ENCODE measurements at places on chromosomes 5 and 9.

GRCh38 chr5:54590824-54591223 lies 73.3 kb downstream of the SNX18 start:
- no peak for DNase-seq

- no peak for DNase-seq
These were observed 36.9 kb upstream of the ADAMTS16 start for GRCh38 chr5:5103245-5103644.

- no peak for DNase-seq
These were observed 68.1 kb upstream of the TAS2R1 start for GRCh38 chr5:9698125-9698826.

DNA sequence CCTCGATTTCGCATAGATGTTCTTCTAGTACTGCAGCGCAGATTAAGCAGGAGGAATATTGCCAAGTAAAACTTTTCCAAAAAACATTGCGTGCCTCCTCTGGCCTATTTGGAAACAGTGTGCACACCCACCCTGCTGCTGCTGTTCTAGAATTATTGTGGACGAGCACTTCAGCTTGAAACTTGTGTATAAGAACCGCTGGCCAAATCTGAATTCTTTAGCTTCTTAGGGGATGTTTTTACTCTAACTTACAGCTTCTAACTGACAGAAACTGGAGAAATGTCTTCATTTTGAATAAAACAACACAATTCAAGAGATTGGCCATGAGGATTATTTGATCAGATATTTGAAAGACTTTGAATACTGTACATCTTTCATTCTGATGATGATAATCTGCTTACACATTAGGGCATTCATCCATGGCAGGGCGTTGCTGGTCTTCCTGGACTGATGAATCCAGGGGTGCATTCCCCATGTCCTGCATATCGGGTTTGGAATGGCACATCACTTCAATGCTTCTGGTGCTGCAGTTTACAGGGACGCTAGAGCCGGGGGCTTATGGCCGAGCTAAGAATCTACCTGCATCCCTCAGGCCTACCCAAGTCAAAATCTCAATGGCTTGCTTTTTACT lies 6.5 kb downstream of the ADAMTS16 start:
- DNase-seq = no peak

GRCh38 chr9:130894546-130894945 lies 2.1 kb downstream of the QRFP start:
- no peak for DNase-seq

GRCh38 chr9:101409079-101409477 lies 10.4 kb downstream of the ZNF189 start:
- no peak for DNase-seq

DNA sequence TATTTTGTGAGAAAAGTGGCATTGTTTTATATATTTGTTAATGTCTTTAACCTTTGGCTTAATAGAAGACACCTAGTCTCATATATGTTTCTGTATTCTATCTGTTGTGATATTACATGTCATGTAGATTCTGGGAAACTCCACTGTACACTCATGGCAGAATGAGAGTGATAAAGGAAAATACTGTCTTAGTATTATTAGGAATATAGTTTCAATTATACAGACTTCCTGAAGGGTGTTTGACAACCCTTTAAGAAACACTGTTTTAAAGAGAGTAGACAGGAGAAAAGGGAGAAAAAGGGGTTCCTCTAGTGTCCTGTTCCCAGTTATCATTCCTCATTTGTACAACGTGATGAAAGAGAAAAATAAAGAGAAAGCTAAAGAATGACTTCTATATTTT lies 42.1 kb upstream of the SPEF2 start:
- DNase-seq = no peak

DNA sequence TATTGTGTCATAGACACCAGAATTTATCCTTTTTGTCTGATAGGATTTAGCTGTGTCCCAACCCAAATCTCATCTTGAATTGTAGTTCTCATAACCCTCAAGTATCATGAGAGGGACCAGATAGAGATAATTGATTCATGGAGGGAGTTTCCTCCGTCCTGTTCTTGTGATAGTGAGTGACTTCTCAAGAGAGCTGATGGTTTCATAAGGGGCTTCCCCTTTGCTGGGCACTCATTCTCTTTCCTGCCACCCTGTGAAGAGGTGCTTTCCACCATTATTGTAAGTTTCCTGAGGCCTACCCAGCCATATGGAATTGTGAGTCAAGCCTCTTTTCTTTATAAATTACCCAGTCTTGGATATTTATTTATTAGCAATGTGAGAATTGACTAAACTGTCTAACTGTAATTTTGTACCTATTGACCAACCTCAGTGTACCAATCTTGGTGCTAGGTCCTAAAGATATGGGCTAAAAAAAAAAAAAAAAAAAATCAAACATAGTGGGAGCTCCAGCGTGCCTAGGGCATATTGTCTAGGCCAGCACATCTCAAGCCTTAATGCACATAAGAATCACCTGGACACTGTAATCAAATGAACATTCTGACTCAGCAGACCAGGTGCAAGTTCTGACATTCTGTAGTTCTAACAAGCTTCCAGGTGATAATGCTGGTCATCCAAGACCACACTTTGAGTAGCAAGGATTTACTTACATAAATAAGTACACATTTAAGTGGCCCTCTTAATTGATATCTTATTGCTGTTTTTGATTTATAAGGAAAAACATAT lies 30.5 kb downstream of the ST8SIA4 start:
- no peak for DNase-seq

GRCh38 chr9:107948086-107948485 lies 458.5 kb upstream of the KLF4 start:
- DNase-seq = no peak

DNA sequence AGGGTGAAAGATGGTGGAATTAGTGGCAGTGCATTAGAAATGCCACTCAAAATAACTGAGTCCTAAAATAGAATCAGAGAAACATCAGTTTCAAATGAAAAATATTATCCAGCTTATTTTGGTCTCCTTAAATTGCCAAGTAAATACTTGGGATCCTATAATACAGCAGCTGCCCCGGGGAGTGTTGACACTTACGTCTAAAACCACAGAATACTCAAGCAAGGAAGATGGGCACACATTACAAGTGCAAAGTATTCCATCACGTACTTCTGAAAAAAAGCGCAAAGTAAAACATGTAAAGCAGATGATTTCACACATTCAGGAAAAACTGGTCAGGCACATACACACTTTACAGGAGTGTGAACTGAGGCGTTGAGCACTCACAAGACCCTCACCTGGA lies 2.4 kb upstream of the ARHGEF37 start:
- DNase-seq = no peak

DNA sequence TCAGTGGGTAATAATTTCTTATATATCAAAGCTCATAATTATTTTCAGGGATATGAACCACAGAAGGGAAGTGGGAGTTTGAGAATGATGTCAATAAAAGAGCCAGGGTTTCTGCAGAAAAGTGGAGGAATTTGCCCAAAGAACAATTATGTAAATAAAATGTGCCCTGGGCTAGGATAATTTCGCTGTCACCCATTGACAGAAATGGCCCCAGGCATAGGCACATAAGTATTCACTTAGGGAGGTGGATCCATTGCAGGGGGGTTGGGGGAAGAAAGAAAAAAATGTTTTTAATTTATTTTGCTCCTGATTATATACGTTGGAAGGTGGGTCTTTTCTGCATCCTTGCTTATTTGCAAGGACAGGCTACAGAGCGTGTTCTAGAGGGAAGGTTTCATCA lies 135.1 kb upstream of the IRX2 start:
- DNase-seq = no peak

DNA sequence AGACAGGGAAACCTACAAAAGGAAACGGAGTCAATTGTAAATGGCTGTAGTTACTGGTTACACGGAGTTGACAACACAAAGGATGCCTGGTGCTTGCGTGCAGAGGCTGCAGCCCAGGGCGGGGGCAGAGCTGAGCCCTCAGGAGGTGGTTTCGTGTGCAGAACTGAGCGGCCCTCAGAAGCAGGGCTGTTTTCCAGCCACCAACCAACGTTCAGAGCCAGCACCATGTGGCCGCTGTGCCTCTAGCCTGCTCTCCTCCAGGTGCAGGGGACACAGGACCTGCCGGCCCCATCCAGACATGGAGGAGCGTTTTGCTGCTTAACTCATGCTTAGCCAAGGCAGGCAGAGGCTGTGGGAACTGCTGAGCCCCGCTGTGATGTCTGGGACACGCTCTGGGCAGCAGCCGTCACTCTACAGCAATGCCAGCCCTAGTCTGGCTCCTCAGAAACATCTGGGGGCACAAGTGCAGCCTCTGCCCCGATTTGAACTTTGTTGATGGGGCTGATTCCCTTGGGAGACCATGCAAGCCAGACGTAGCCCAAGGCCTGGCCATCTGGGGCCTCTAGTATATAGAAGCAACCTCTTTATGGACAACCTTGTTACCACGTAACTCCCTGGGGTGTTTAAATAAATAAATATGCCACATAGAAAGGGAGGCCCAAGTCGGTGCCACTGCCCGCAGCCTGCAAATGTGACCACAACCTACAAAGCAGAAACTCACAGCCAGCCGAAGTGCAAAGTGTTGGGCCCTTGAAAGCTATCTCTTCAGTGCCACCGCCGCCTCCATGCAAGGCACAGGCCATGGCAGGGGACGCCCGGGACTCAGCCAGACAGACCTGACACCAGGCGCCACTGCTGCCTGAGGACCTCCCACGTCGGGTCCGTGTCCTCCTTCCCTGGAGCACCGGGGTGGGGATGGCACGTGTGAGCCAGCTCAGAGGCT lies 42.1 kb downstream of the NKD2 start:
- DNase-seq = no peak

- no peak for DNase-seq
These were observed 75.7 kb downstream of the PTCH1 start for GRCh38 chr9:95441081-95441480.

DNA sequence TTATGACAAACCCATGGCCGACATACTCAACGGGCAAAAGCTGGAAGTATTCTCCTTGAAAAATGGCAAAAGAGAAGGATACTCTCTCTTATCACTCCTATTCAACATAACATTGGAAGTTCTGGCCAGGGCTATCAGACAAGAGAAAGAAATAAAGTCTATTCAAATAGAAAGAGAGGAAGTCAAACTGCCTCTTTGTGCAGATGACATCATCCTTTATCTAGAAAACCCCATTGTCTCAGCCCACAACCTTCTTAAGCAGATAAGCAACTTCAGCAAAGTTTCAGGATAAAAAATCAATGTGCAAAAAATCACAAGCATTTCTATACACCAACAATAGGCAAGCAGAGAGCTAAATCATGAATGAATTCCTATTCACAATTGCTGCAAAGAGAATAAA lies 1799.9 kb upstream of the ACO1 start:
- no peak for DNase-seq

- no peak for DNase-seq
These were observed 38.8 kb downstream of the MUSK start for GRCh38 chr9:110707419-110707818.

GRCh38 chr9:88364706-88365105 lies 23.5 kb upstream of the SPIN1 start:
- DNase-seq = no peak

DNA sequence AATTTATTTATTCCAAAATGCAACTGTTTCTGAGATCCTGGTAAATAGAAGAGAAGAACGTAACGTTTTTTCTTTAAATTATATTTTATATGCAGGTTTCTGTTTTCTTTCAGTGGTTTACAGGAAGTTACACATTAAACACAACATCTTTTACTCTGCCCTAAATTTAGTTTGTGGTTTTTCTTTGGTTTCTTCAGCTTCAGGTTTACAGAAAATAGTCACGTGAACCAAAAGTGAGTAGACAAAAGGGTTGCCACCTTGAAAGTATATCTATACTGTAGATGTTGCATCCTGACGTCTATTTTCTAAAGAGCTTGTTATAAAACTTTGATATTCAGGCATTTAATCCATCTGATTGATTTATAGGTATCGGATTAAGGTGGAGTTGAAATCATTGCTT lies 1236.6 kb downstream of the MAT2B start:
- DNase-seq = no peak

- DNase-seq = no peak
These were observed 1.4 kb downstream of the PRR16 start for GRCh38 chr5:120465436-120465961.

- DNase-seq = no peak
These were observed 55.3 kb upstream of the MTAP start for GRCh38 chr9:21747175-21747574.

GRCh38 chr9:34335376-34335775 lies 6.0 kb downstream of the NUDT2 start:
- DNase-seq = no peak

DNA sequence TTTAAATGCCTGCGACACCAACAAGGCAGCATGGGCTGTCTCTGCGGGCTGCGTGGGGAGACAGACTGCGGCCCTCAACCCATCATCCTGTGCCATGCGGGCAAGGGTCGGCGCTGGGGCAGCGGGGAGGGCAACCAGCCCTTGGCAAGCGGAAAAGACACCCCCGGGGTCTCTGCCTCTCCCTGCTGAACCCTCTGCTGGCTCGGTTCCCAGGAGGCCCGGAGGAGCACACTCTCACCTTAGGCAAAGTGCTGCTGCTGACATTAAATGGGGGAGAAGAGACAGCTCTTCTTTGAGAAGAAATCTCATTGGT lies 129.6 kb upstream of the PPP1R26 start:
- no peak for DNase-seq

DNA sequence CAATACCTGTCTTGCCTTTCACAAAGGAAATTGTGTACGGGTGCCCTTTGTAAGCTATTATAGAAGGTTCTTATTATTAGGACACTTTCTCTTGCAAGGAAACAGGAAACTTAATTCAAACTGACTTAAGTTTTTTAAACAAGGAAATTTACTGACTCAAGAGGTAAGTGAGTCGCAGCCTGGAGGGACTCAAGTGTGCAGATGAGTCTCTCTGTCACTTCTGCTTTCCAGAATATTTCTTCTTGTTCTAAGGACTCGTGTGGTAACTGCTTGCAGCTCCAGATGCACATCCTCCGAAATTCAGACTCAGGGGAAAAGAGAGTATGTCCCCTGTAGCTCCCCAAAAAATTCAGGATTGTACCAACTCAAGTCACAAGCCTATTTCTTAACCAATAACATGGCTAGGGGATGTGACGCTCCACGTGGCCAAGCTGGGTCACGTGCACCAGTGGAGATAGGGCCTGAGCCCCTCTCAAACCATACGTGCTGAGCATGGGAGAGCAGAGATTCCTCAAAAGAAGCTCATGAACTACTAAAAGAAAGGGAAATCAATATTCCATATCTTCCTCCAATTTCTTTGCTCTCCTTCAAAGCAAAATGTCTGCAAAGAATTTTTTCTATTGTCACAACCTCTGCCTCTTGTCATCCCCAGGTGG lies 49.2 kb upstream of the ERCC6L2 start:
- no peak for DNase-seq

GRCh38 chr9:129322022-129322621 lies 144.1 kb upstream of the IER5L start:
- no peak for DNase-seq

Measured in glomerular endothelial cell (primary cell).